ENCODE measurements at places on chromosomes 2 and 18.

GRCh38 chr2:95048825-95049682, 23.5 kb downstream of the MAL start:
- no peak for DNase-seq

GRCh38 chr18:48761582-48761981, 189.2 kb downstream of the SMAD7 start:
- DNase-seq = no peak

DNA sequence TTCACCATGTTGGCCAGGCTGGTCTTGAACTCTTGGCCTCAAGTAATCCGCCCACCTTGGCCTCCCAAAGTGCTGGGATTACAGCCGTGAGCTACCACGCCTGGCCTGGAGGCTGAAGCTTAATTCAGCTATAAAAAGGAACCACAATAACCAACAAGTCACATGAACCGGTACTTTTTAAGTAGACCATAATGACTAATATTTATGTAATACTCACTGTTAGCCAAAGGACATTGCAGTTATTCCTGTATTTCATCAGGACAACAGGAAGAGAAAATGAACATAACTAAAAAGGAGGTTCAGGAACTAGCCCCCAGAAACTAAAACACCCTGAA, 49.0 kb upstream of the TMEM87B start:
- DNase-seq = no peak

DNA sequence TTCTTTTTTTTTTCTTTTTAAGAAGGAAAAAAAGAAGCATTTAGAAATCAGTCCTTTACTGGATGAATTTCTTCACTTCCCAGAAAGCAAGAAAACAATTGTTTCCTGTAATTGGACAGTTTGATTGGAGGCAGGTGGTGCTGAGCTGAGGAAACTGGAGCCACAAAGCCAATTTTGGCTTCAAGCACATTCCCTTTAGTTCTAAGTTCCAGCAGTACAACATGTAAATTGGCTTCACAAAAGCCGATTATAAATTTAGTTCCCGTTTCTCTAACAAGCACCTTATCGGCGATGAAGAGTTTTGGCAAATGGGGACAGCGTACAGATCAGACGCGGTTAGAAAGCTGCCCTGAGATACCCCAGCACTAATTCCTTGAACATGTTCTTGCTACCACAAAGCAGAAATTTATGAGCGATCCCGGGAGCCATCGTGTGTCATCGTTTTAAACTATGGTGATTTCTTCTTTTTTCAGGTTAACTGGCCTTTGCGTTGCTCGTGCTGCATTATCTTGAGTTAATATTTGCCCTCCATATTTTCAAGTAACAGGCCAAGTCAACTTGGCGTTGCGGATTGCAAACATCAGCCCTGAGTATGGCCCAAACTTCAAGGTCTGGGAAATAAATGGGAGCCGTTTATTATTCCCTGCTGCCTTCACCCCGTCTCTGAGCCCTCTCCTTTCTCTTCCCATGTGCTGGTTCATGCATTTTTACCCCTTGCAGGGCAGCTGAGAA, 190.4 kb upstream of the ID2 start:
- peak; percentile 43 for DNase-seq

- no peak for DNase-seq
These were observed 148.0 kb downstream of the CCDC85A start for GRCh38 chr2:56331810-56332209.

- DNase-seq = no peak
These were observed 150.7 kb upstream of the DLX2 start for GRCh38 chr2:172253190-172254052.

- no peak for DNase-seq
These were observed 76.1 kb downstream of the SP100 start for GRCh38 chr2:230492107-230492506.

GRCh38 chr2:223052548-223053483, 826 bp downstream of the KCNE4 start:
- DNase-seq = peak; percentile 54

GRCh38 chr2:112923967-112924338, 13.0 kb downstream of the IL37 start:
- DNase-seq = no peak

All from right forelimb (tissue), 1 donor.